ENCODE measurements at places on chromosomes 12 and 14.

- DNase-seq = no peak
Measured at GRCh38 chr14:87407344-87407743, 585.6 kb downstream of the GALC start.

DNA sequence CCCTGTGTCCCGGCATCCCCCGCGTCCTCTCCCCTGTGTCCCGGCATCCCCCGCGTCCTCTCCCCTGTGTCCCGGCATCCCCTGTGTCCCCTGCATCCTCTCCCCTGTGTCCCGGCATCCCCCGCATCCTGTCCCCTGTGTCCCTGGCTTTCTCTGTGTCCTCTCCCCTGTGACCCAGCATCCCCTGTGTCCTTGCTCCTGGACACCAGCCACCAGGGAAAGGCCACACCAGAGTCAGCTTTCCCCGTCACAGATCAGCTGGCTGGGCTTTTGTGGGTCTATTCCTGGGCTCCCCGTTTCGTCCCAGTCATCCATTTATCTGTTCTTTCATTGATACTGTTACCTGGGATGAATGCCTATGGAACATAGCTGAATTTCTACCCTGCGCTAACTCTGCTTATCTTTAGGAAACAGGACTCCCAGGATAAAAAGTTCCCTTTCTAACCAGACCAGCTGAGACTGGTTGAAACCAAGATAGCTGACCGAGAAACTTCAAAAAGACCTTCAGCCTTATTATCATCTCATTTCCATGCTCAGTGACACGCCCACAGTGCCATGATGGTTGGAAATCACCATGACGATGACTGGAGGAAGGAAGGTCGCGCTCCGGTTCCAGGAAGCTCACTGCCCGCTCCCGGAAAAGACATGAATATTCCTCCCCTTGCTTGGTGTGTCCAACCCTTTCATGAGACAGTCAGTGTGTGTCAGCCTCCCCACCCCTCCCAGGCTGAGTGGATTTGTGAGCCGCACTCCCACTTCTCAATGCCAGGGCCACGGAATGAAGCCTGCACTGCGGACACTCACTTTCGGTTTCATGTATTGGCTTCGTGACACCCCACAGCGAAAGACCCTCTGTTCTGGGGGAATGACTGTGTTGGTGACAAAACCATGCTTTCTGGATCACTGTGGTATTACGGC lies 276.4 kb upstream of the SFSWAP start:
- peak; percentile 73 for DNase-seq

DNA sequence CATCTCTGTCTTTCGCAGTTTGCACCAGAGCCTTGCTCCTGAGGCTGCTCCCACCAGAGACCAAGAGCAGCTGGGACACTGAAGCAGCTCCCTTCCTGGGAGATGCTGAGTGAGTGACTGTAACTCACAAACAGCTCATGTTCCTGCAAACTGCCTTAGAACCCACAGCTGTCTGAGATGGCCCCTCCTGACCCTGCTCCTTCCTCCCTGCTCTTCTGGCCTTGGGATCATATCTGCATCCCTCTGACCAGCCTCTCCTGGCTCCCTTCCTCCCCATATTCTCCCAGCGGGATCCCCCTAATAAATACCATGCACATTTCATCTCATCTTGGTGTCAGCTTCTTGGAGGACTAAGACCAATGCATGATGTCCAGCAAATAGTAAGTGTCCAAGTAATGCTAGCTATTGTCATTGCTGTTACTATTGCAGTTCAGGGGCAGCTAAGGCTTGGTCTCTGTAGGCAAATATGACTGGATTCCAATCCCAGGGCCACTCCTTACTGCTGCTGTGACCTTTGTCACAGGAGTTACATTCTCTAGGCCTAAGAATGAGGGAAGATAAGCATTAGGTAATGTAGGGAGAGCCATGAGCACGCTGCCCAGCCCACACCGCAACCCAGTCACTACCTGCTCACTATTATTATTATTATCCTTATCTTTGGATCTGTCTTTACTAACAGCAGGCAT lies 47.9 kb downstream of the SYNE3 start:
- no peak for DNase-seq

DNA sequence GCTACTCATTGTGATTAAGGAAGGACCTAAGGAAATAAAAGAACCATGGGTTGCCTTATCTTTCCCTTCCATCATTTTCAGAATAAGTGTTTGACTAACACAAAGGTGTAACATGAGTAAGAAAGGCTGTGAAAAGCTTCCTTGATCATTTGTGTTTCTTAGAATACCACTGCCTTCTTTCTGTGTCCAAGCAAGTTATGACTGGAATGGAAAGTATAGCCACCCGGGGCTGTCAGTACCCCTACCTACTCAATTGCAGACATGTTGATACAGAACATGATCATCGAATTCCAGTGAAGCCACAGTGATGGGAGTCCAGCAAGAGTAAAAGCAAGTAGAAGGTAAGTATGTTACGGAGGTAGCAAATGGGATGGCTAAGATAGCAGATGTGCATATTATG lies 209.8 kb downstream of the PELI2 start:
- DNase-seq = no peak

GRCh38 chr12:105175397-105175990 lies 60.5 kb downstream of the APPL2 start:
- no peak for DNase-seq

Measured in spleen (tissue), 13 donors.